ENCODE measurements at places on chromosomes 7 and 10.

- DNase-seq: peak; percentile 58
These were observed 65.9 kb upstream of the CC2D2B start for GRCh38 chr10:95841661-95842498.

DNA sequence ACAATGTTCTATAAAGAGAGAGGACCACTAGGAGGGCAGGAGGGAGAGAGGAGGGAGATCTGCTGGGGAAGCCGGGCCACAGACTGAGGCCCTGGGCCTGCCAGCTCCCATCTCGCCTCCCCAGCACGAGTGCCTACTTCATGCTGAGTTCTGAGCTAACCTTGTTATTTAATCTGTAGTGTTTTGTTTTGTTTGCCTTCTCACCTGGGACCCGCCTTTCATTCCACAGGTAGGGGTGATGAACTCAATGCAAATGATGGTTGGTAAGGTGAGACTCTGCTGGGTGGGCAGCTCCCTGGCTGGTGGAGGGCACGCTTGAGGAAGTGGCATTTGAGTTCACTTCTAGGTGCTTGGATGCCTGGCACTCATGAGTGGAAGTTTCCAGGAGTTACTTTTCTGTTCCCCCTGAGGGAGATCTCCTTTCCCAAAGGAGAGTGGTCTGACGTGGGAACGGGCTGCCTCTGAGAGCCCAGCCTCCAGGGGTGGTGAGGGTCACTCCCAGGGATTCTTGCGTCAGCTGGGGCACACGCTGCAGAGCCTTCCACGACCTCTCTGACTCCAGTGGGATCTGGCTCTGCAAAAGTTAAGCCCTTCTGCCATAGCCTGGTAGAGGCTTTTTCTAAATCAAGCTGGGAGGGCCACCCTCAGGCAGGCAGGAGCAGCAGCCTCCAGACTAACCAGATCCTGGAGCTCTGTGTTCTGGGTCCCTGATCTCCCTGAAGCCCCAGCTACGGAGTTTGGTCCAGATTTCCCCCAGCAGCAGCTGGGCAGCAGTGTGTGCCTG, 22.4 kb downstream of the UBTD1 start:
- no peak for DNase-seq

DNA sequence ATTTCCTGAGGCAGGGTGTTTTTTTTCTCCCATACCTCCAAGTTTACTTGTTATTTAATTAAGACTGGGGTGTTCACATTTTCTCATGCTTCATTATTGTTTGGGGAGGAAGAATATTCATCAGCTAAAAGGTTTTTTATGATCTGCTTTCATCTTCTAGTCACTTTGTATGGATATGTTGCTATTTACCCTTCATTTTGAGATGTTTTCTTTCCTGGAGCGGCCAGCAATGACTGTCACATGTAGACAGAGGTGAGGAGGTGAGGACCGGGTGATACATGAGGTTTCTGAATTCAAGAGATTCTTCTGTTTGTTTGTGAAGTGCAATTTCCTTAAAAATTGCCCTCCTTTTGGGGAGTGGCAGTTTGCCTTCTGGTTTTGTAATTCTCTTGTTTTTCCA, 261.8 kb upstream of the BMPER start:
- DNase-seq: no peak

DNA sequence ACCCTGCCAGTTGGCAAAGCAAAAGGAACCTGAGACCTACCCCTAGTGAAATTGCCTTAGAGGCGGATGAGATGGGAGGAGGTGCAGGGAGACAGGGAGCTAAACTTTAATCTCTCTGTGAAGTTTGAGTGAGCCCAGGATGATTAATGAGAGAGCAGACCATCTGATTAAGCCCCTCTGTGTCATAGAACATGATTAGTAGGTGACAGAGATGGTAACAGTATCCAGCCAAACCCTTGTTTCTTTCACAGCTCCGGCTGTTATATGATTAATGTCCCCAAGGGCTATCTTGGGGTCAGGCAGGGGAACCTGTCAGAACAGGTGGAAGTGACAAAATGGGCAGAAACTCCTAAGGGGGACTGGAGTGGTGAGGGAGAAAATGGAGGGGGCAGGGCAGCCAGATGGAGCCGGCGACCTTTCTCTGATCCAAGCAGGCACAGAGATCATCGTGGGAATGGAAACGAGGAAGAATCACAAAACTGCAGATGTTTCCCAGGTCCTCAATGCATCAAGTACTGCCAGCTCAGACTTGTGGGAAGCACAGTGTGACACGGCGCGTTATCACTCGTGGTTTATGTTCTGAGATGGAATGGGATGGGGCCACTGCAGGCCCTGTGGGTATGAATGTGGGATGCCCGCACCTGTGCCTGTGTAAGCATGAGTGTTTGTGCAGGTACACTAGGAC, 684.2 kb downstream of the LRMDA start:
- no peak for DNase-seq

GRCh38 chr10:10318856-10319255, 698.8 kb upstream of the CELF2 start:
- DNase-seq: no peak

DNA sequence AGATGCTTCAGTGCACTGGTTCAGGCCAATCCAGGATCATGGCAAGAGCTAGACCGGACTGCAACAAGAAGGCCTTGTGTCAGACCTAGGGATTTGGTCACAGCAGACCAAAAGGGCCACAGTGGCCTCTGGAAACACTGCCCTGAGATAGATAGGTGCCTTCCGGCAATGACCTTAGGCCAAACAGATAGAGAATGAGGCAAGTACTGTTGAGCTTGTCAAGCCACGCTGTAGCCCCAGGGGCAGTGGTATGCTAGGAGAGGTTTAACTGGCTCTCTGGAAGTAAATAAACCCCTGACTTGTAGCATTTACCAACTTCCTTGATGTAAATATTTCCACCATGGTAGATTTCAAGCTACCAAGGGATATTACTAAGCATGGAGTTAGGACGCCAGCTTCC, 197.5 kb downstream of the GRID1 start:
- no peak for DNase-seq

- DNase-seq: no peak
These were observed 39.1 kb upstream of the PARD3 start for GRCh38 chr10:34854147-34854601.

- peak; percentile 18 for DNase-seq
These were observed 81.8 kb downstream of the PTPN20 start for GRCh38 chr10:46992803-46993561.

DNA sequence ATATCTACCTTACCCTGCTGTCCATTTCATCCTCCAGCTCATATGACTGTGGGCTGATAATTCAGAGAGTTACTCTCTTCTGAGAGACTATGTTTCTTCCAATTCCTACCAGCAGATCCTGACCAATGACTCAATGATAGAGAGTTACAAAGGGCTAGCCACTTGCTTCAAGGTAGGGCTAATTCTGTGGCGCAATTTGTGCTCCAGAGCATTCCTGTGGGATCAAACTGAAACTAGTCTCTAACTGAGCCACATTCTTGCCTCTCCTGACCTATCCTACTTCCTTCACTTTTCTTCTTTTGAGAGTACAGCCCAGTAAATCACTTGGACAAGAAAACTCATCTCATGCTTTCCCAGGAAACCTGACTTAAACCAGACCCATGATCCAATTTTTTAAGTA, 17.9 kb upstream of the ASZ1 start:
- no peak for DNase-seq

GRCh38 chr7:144720710-144721109, 115.1 kb downstream of the TPK1 start:
- no peak for DNase-seq

- DNase-seq: peak; percentile 66
These were observed 31.2 kb downstream of the FOXK1 start for GRCh38 chr7:4713183-4713784.

DNA sequence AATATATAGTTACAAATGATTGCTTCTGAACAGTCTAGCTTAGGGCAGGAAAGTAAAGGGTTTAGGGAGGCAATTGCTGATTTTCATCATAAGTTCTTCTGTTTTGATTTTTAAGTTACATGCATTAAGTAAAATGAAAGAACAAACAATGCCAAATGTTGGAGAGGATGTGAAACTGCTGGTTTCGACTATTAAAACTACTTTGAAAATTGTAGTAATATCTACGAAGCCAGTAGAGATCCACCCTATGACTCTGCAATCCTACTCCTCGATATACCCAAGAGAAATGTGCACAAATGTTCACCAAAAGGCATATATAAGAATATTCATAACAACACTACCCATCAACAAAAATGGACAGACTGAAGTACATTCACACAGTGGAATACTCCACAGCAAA, 24.3 kb downstream of the PDZD8 start:
- DNase-seq: peak; percentile 26

DNA sequence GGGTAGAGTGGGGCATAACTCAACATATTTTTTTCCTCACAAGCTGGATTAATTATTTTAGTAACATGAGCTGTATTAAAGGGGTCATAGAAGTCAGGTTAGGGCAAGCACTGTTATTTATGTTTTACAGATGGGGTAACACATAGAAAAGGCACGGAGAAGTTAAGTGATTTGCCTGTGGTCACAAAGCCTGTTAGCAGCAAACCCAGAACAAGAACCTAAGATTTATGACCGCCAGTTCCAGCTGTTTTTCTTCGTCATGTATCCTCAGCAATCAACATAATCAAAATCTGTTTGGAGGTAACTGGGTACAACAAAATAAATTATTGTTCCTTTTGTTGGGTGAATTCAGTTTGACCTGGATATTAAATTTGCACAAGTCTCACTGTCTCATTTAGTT, 57.2 kb upstream of the BET1 start:
- no peak for DNase-seq

DNA sequence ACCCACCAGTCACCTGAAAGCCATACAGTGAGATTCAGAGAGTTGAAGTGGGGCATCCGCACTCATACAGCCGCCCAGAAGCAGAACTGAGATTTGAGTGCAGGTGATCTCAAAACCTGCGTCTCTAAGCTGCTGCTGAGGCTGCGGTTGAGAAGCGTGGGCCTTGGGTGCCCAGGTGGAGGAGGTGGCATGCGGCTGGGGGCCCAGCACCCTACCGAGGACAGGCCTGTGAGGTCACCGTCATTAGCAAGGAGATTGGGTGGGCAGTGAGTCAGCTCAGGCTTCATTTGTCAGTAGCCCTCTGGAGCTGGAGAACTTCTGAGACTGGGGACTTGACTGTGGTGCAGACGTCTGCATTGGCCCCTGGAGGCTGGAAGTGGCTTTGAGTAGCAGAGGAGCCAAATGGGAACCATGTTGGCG, 29.8 kb downstream of the ZMIZ1 start:
- peak; percentile 74 for DNase-seq

DNA sequence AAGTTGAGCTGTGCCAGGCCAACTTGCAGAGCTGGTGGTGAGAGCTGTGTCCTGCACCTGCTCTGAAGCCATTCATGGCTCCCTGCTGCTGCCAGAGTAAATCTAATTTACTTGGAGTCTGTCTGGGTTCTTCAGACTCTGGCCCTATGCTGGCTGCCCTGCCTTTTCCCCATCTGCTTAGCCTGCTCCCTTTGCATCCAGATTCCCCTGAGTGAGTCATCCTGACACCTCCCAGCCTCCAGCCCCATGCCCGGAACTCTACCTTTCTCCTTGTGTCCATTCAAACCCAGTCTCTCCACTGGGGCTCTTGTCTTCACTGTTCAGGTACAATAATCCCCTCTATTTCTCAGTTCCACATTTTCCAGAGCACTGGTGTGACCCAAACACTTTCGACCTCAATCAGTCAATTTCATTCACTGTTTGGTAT, 434.4 kb upstream of the ZMIZ1 start:
- DNase-seq: no peak

GRCh38 chr7:96675548-96675947, 34.1 kb downstream of the SEM1 start:
- no peak for DNase-seq

GRCh38 chr10:7480742-7481367, 70.0 kb upstream of the SFMBT2 start:
- DNase-seq: peak; percentile 75

DNA sequence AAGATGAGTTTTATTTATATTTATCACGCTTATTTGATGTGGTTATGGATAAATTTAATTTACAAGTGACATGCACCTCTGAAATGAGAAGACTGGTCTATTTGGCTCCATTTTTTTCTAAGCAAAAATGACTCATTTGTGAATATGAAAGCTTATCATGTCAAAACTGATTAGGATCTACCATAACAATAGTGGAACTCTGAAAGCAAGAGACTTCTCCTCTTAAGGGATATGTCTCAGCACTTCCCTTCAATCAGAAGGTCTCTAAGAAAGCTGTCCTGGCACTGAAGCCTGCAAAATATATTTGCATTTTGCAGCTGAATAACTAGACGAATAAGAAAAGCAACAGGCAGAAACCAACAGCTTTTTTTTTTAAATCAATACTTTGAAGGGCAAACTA, 12.7 kb downstream of the FAS start:
- DNase-seq: no peak

GRCh38 chr7:24879291-24879690, 100.7 kb downstream of the OSBPL3 start:
- no peak for DNase-seq

DNA sequence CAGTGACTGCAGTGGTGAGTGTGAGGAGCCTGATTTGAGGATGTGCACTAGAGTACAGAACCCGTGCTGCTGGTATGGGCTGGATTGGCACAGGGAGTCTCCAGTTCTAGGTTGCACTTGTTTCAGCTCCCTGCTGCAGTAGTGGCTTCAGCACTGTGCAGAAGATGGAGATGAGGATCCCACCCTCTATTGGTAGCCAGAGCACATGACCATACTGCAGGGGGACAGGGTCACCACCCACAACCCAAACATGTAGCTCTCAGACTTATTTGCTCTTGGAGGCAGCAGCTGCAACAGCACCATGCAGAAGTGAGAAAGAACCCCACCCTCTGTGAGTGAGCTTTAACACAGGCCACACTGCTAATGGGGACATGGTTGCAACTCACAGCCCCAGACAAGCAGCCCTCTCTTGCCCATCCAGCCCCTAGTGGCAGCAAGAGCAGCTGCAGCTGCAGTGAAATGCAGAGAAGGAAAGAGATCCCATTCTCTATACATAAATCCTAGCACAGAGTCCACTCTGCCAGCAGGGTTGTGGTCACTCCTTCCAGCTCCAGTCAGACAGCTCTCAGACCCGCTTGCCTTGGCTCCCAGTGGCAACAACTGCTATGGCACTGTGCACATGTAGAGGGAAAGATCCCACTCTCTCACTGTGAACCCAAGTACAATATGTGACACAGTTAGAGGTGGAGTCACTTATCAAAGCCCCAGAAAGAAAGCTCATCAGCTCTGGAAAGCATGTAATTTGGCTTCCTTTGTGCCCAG, 51.4 kb upstream of the SCIN start:
- no peak for DNase-seq

GRCh38 chr7:80623503-80624252, 14.8 kb upstream of the CD36 start:
- DNase-seq: no peak

GRCh38 chr10:86848747-86849146, 92.3 kb downstream of the BMPR1A start:
- no peak for DNase-seq

DNA sequence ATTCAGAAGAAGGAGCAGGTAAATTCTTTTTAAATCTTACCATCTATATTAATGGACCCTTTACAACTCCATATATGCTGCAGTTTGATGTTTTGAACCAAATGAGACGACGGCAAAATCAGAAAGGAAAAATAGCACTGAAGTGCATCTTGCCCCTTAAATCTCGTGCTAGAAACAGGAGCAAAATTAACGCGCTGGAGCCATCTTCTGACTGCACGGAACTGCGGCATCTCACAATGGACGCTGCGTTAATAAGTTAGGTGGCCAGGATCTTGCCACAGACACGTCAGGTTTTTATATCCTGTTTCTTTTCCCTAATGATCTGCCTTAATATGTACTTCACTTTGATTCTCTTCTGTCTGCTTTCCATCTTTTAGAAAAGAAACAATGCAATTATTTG, 354.5 kb downstream of the TFEC start:
- DNase-seq: no peak

All from GM06990 (cell line).